Activated T-helper 17 cell treated with anti-CD3 and anti-CD28 coated beads, Interleukin-2, amount 50 U/mL, for 72 hours (primary cell): ENCODE measurements at places on chromosomes 4 and X. TPM values are rescaled to one million over a fixed set of nuclear protein-coding genes. Genes with fewer than 3 reads are reported as not detected.
A peak's percentile ranks its signal among the peaks of the same experiment; 100 is the strongest.

Gene REELD1
- 0.15 TPM for total RNA-seq

GRCh38 chrX:19760841-19761512 lies 126.4 kb downstream of the SH3KBP1 start:
- no peak for ATAC-seq

Gene JADE3
- 0.54 TPM for total RNA-seq

Gene PIM2
- total RNA-seq = 648 TPM

DNA sequence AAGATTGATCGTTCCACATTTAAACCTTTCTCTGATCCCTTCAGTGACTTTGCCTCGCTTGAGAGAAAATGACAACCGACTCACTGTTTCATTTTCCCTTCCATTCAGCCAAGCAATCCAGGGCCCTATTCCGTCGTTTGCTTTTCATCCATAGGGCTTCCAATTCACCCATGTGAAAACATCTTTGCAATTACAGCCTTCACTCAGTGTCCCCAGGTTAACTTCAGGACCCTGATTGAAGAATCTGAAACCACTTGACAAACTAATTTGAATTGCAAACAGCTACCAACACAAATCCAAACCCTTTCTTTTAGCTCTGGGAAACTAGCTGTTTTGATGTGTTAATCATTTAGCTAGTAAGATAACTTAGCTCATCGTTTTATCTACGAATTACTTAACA lies 120.2 kb upstream of the FAM9C start:
- no peak for ATAC-seq

DNA sequence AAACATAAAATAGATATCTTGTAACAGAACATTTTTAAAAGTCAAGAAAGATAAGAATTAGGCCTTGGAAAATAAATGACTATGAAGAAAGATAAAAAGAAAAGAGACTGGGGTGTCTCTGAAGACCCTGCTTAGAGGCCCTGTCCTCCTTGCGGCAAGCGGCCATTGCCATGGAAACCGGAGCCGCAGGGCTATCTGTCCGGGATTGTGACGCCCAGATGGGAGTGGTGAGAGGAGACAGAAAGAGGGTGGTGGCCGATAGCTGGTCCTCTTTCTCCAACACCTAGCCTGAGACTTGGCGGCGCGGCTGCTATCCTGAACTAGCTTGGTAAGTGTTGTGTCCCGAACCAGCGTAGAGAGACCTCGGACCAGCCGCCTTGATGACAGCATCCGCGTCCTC lies at the start of gene DUSP21:
TSS of gene DUSP21 (plus strand) at position 269 of the 400 bp plus-strand sequence. CDS start at position 381, 112 bp downstream.
- no peak for ATAC-seq

GRCh38 chr4:107913283-107913899 lies 18.0 kb upstream of the CYP2U1 start:
- ATAC-seq = peak; percentile 63

Gene GAGE12H
- total RNA-seq = not detected

DNA sequence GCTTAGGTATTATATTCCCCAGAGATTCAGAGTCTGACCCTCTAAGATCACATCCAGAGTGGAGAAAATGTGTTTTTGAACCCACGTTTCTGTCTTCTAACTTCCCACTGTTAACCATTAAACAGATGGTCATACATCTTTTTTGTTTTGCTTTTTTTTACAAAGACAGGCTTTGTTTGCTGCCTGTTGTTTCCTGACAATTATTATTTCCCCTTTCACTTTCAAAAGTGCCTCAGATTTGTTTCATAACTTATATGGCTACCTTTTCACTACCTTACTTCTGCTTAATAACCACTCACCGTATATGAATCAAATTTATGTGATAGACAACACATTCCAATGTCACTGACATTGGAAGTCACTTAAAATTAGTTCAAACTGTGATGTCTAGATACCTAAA lies 142.2 kb downstream of the HS3ST1 start:
- ATAC-seq = no peak

Gene F11
- total RNA-seq = not detected

- no peak for ATAC-seq
Observed at GRCh38 chr4:169220447-169220846, 50.3 kb downstream of the SH3RF1 start.

DNA sequence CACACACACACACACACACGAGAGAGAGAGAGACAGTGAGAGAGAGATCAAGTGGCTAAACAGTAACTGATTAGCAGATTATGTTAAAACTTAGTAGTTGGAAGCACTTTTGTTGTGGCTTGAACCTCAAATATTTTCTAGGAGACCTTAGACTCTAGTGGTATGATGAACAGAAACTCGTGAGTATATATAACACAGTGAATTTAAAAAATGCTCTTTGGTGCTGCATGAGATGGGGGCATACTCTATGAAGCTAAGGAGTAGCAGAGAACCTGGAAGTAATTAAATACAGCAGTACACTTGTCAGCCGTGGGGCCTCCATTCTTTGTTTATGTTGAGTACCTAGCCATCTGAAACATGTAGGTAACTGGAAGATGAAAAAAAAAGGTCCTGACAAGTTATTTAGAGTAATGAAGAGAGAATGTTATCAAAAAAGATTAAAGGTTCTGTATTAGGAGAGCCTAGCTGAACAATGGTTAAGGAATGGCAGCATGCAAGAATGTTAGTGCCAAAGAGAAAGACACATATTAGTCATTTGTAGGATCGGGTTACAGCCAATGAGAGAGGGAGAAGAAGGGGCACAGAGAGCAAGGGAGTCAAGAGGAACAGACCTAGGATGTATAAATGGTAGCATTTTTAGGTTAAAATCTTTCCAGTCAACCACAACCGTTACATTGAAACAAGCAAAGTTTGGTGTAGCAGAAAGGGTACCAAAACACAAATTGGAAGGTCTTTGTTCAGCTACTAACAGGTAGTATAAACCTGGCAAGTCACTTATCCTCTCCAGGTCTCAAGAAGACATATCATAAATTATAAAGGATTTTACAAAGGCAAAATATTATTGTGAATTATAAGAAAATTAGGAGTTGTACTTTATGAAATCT lies 316.7 kb upstream of the DIPK2B start:
- no peak for ATAC-seq

GRCh38 chrX:16577483-16578029 lies 72.4 kb upstream of the S100G start:
- ATAC-seq = no peak

DNA sequence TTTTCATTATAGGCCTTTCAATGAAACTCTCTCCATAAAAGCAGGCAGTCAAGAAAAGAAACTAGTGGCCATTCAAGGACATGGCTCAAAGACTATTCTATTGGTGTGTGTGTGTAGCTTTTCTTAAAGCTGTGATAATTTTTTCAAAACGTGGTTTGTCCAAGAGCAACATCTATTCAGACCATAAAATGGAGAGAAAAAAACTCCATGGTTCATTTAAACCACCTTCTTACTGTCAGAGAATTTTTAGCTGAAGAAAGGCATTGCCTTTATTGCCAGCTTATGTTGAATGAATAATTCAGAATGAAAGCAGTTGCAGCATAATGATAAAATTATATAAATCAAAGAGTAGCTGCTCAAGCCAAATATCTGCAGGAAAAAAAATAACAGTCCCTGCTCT lies 325.5 kb downstream of the PCDH18 start:
- ATAC-seq = no peak

DNA sequence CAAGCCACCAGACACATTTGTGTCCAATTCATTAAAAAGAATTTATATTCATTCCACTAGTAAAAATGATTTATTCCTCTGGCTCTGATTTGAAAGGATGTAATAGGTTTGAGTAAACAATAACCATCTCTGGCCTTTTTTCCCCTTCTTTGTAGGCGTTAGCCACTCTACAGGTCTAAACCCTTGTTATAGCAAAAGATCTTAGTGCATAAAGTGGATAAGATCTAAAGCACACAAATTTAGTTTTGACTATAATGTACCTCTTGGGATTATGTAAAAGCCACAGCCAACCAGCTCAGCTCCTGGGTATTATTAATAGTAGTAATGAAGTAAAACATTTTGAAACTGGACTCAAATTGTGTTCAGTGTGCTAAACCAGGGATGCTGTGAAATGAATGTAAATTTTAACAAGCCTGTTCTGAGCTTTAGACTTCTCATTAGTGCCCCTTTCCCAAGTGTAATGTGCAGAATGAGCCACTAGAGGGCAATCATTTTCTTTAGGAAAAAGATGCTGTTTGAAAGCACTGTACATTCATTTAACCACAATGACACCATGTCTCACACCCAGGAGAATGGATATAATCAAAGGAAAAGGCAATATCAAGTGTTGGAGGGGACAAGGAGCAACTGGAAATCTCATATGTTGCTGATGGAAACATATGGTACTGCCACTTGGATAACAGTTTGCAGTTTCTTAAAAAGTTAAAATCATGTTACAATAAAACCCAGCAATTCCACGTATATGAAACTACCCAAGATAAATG lies 69.7 kb downstream of the KLHL8 start:
- peak; percentile 75 for ATAC-seq

Gene CYTL1
- total RNA-seq = not detected

Gene FOXR2
- total RNA-seq = not detected

GRCh38 chr4:124459196-124459940 lies 253.2 kb downstream of the ANKRD50 start:
- ATAC-seq = no peak

Gene SLC16A2
- 0.11 TPM for total RNA-seq
